NCI-H187 treated with DMSO at 0.1 percent for 48 hours (cell line): ENCODE measurements at places on chromosomes 12 and 14.

DNA sequence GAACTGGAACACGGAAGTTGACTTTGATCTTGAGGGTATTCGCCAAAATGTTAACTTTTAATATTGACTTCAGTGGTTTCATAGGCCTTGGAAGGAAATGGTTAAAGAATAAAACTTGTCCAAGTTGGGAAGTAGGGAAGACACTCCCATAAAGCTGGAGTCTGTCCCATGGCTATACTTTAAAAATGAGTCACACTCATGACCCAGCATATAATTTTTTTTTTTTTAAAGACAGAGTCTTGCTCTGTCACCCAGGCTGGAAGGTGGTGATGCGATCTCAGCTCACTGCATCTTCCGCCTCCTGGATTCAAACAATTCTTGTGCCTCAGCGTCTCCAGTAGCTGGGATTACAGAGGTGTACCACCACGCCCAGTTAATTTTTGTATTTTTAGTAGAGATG is 19.6 kb downstream of the TMPRSS12 start:
- DNase-seq: no peak

DNA sequence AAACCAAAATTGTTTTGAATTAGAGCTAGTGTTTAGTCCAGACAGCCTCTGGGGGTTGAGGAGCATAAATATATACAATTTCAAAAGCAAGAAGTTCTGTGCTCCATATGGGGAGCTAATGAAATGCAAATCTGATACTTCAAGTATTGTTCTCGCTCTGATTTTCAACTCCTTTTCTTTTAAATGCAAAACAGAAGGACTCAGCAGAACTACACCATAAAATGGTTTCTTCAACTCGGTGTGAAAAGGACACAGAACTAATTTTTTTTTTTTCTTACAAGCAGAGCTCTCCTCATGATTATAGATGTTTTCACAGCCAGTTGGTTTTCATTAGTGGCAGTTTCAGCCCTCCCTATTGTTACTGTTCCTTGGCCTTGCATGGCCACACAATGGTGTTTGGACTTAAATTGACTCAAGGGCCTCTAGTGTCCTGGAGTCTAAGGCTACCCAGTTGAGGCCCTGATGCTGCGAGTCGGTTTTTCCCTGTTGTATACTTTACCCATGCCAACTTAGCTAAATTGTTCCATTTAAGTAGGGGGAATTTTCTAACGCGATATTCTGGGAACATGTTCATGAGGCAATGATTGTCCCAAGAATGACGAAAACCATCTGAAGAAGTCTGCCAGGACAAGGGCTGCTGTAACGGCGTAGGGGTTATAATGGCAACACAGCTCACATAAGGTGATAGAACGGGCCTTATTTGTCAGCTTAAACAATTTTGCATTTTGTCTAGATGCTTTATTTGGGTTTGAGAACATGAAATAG is 120.3 kb downstream of the GPR135 start:
- no peak for DNase-seq

DNA sequence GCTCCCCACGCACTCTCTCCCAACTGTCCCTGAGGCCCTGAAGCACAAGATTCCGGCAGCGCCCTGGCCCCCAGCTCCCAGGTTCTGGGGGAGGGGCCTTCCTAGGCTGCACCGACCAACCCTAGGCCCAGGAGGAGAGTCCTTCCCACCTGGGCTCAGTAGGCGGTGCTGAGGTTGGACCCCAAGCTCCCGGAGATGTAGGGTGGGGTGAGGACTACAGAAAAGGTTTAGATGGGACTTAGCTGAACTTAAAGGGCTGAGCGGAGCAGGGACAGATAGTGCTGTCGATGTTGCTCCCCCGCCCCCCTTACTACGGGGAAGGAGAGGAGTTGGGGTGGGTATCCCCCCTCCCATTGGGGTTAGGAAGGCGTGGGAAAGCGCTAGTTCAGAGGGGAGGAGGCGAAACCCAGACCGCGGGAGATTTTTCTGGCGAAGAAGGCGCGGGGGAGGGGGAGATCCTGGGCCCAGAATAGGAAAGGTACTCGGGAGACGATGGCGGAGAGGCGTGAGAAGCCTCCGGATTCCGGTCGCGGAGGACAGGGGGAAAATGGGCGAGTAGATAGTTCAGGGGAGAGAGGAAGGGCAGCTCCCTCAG is 4.2 kb upstream of the BAZ2A start:
- peak; percentile 19 for DNase-seq

- DNase-seq: no peak
Measured at GRCh38 chr12:132481771-132482745, 7.9 kb upstream of the FBRSL1 start.

GRCh38 chr12:91460469-91460868 is 277.9 kb upstream of the DCN start:
- DNase-seq: no peak

DNA sequence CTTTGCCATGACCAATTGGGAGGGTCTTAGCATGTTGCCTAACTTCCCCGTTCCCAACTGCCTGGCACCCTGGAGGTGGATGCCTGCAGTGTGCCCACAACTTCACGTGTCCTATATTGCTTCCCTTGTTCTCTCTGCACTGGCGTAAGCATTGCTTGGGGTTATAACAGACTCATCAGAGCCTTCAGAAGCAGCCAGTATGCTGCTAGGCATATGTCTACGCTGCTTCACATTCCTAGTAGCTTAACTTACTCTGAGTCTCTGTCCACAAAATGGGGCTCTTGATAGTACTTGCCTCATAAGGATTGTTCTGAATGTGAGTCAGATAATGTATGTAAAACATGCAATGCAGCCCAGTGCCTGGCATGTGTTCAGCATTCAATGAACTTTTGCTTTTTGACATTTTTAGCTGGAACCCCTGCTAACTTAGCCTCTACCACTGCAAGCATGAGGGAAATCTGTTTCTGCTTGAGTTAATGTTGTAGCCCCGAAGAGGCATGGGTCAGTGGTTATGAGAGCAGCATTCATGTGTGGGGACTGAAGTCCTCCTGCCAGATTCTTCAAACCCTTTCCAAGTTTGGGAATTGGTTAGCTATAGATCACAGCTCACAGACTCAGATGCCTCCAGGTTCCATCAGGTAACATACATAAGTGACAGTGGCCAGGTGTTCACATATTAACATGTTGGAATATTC is 2.8 kb downstream of the SLC5A8 start:
- no peak for DNase-seq

- DNase-seq: no peak
Measured at GRCh38 chr12:64757771-64758170, 1.4 kb downstream of the GNS start.

- DNase-seq: no peak
Measured at GRCh38 chr14:65599375-65599774, 186.8 kb downstream of the FUT8 start.

- DNase-seq: no peak
Measured at GRCh38 chr14:26856876-26857518, 259.2 kb upstream of the NOVA1 start.

- DNase-seq: no peak
Measured at GRCh38 chr12:31822761-31823160, 93.9 kb upstream of the AMN1 start.

DNA sequence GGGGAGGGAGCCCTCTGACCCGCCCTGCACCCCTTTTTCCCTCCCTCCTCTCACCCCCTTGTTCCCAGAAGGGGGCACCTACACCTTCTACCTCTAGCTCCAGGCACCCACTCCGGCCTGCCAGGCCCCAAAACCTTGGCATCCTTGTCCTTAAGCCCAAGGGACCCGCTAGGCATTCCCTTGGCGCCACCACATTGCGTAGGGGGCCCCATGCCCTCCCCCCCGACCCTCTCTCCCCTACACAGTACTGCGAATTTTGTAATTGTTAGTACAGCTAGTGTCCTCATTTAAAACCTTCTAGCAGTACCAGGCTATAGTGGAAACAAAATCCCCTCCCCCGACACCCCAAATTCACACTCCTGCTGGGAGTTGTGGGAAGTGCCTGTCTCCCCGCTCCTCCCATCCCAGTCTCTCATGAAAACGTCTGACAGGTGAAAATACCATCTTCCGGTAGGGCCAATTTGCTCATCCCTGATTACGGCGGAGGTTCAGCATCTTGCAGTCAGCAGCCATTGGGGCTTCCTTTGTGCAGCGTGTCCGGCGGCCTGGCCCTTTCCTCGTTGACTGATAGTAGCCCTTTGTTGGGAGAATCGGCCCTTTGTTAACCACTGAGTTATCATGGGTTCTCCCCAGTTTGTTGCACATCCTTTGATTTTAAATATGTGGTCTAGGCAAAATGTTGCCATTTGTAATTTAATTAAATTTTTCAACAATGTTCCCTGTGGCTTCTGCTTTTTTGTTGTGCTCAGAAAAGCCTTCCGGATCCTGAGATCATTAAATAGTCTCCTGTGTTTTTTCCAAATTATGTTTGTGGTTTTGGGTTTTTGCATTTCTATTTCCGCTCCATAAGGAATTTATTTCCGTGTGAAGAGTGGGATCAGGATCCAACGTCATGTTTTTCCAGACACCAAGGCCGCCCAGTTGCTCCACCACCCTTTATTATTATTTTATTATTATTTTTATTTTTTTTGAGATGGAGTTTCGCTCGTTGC is 7.9 kb upstream of the CEP170B start:
- no peak for DNase-seq

GRCh38 chr12:57483466-57483865 is 3.8 kb upstream of the ARHGAP9 start:
- DNase-seq: no peak

- DNase-seq: peak; percentile 91
Measured at GRCh38 chr14:98633380-98633779, 638.6 kb downstream of the BCL11B start.

GRCh38 chr14:72830356-72830755 is 63.5 kb downstream of the DPF3 start:
- DNase-seq: no peak

- DNase-seq: no peak
Measured at GRCh38 chr12:53734425-53734824, 7.2 kb upstream of the CALCOCO1 start.

GRCh38 chr12:64780531-64781279 is 21.5 kb upstream of the GNS start:
- DNase-seq: no peak

DNA sequence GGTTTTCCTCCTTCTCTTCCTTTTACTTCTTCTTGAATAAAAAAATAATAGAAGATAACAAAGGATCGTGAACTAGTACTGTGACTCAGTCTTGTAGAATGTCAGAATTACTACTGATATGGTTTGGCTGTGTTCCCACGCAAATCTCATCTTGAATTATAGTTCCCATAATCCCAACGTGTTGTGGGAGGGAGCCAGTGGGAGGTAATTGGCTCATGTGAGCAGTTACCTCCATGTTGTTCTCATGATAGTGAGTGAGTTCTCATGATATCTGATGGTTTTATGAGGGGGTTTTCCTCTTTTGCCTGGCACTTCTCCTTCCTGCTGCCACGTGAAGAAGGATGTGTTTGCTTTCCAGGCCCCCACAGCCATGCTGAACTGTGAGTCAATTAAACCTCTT is 549.6 kb downstream of the DIO2 start:
- no peak for DNase-seq

DNA sequence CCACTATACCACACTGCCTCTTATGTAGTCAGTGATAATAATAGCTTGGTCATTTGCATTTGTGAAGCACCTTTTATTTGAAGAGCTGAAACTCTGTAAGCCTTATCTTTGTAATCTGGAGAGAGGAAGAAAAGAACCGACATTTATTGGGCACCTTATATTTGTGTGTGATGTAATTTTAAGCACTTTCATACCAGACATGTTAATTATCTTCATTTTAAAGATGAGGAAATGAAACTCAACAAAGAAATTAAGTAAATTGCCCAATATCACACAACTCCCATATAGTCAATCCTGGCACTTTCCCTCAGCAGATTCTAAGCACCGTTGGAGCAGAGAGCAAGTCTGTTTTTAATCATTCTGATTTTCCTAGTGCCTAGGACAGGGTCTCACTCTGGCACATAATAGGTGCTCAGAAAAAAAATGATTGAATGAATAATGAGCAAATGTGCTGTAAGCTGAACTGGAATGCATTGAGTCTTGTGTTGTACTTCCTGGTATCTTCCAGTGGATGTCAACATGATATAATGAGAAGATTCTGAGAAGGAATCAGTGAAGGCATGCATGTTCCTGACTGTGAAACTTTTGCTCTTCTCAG is 418.9 kb downstream of the ZFP36L1 start:
- no peak for DNase-seq

DNA sequence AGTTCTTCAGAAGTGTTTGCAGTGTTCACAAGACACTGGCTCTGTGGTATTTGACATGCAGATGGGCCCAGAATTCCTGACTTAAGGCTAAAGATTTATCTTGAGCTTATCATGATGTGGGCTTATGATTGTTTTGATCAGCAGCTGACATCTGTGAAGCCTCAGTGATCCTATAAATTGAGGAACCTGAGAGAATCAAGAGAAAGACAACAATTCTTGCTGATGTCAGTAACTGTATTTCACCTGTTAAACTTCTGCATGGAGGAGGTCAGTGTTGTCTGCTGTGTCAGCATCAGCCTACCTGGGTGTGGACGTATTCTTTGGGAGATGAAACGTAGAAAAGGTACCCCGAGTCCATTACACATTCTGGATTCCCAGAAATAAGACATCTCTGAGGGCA is 33.3 kb downstream of the TRAF3 start:
- DNase-seq: no peak

DNA sequence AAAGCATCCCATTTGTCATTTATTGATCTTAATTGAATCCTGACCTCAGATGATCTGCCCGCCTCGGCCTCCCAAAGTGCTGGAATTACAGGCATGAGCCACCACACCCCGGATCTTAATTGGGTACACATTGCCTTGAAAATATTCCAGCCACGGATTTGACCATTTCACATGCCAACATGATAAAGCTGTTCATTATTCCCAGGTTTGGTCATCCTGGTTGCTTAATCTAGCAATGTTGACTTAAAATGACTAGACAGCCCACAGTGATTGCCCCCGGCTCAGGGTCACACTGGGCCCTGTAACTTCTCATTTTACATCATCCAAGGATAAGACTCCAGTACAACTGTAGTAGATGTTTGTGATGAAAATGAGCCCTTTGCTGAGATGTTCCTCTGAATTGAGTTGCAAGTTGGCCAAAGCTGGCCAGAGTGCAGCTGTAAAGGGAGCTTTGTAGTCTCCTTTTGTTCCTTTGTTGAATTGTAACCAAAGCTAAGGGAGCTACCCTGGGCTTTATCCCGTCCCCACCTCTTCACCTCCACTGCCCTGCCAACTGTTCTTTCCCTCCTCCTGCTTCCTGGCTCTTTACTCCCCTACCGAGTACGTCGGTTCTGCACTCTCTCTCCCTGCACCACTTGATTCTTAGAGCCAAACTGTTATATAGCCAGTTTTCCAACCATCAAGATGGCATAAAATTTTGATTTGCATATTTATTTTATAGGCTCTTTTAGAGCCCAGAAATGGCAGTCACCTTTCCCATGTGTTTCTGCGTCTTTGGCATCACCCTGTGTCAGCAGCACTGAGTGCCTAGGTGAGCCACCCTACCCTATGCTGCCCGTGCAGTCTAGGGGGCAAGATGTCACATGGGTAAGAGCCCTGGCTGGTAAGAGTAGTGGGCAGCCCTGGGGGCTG is 141.3 kb upstream of the HIF1A start:
- no peak for DNase-seq

- no peak for DNase-seq
Measured at GRCh38 chr14:101118233-101118632, 214.7 kb upstream of the RTL1 start.

DNA sequence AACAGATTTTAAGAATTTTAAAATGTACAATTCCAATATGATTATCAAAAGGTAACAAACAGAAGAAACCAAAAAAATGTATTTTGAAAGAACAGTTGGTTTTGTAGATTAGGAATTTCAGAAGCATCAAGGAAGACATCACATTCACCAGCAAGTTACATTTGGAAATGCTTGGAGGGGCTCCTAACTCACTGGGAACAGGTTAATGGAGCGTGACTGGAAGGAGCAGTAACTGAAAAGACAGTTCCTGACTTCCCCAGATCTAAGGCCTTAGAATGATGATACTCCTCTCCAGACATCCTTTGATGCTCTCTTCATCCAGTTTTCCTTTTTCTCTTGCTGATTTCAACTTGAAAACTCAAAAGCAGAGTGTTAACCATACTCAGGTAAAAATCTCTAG is 220.0 kb upstream of the EGLN3 start:
- DNase-seq: no peak
